Pulmonary artery endothelial cell (primary cell): ENCODE measurements at places on chromosomes 11 and 22.

GRCh38 chr11:32610797-32611352 is 27.2 kb downstream of the EIF3M start:
- DNase-seq = no peak

- DNase-seq = no peak
These were observed 22.0 kb upstream of the MYRF start for GRCh38 chr11:61730240-61730994.

GRCh38 chr11:132072858-132073211 is 702.4 kb downstream of the NTM start:
- no peak for DNase-seq

GRCh38 chr11:47348859-47349258 is 3.6 kb downstream of the MYBPC3 start:
- no peak for DNase-seq

- no peak for DNase-seq
These were observed 136.8 kb downstream of the FDX1 start for GRCh38 chr11:110566577-110566976.

- DNase-seq = no peak
These were observed 4.2 kb downstream of the GRAMD1B start for GRCh38 chr11:123434262-123434661.

- no peak for DNase-seq
These were observed 19.7 kb downstream of the MICALL1 start for GRCh38 chr22:37925767-37926166.

DNA sequence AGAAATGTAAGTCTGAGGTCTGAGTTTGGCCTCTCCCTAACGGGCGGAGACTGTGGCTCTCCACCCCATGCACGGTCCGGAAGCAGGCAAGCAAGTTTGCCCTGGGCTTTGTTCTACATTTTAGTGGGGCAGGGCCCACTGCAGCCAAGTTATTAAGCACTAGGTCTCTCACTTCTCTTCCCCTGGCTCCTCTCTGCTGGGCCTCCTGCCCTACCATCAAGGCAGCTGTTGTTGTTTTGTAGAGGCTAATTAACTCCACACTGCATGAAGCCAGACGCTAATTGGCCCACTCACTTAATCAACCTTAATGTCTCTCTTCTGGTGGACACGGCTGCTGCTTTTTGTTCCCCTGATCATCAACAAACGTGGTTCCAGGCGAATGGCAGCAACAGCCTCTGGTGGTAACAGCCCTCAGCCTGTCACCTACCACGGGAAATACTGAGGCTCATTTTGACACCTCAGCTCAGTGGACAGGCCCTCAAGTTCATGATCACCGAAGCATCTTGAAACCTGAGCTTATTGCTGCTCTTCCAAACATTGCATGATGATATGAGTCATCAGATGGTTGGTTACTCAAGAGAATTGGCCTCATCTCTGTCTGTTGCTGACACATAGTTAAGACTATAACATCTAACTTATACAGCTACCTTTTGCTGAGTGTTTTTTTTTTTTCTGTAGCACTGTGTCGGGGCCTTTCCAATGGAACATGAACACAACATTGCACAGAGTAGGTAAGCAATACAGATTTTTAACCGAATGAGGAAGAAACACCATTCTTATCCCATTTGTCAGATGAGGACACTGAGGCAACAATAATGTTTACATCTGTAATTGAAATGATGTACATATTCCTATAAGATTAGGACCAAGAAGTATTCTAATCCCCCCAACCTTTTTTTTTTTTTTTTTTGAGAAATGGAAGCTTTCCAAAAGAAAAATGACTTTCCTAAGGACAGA is 20.8 kb upstream of the LMO2 start:
- no peak for DNase-seq

DNA sequence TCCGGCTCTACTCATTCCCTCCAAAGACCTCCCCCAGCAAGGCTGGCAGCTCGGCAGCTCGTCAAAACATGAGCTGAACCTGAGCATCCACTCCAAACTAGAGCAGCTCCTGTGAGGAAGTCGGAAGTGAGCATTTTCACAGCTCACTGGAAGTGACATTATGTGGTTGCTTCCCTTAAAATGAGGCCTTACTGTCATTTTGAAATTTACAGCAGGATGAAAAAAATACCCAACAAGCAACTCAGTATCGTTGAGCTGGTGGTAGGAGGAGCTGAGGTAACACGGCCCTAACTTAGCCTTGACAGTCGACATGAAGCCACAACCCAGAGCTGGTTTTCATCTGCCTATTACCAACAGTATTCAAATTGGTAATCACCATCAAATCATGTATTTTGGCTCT is 38.0 kb upstream of the ARFGAP3 start:
- DNase-seq = no peak

GRCh38 chr11:105884436-105884835 is 137.6 kb downstream of the MSANTD4 start:
- DNase-seq = no peak

- no peak for DNase-seq
These were observed 7.6 kb upstream of the C11orf96 start for GRCh38 chr11:43934601-43935423.

GRCh38 chr11:64856382-64857227 is 12.2 kb upstream of the CDC42BPG start:
- peak; percentile 60 for DNase-seq

- no peak for DNase-seq
These were observed 28.1 kb downstream of the OR2AT4 start for GRCh38 chr11:75068559-75068958.

GRCh38 chr11:73187854-73188253 is 30.2 kb upstream of the P2RY2 start:
- no peak for DNase-seq

- DNase-seq = no peak
These were observed 47.1 kb downstream of the BMAL1 start for GRCh38 chr11:13324709-13325108.

GRCh38 chr22:41382610-41383009 is 868 bp downstream of the TEF start:
- DNase-seq = no peak

- no peak for DNase-seq
These were observed 3.2 kb upstream of the CACNA1I start for GRCh38 chr22:39567135-39567946.

GRCh38 chr11:5476186-5476819 is 12.2 kb upstream of the OR52D1 start:
- DNase-seq = peak; percentile 4

- no peak for DNase-seq
These were observed 28.2 kb downstream of the MS4A10 start for GRCh38 chr11:60813324-60813723.

DNA sequence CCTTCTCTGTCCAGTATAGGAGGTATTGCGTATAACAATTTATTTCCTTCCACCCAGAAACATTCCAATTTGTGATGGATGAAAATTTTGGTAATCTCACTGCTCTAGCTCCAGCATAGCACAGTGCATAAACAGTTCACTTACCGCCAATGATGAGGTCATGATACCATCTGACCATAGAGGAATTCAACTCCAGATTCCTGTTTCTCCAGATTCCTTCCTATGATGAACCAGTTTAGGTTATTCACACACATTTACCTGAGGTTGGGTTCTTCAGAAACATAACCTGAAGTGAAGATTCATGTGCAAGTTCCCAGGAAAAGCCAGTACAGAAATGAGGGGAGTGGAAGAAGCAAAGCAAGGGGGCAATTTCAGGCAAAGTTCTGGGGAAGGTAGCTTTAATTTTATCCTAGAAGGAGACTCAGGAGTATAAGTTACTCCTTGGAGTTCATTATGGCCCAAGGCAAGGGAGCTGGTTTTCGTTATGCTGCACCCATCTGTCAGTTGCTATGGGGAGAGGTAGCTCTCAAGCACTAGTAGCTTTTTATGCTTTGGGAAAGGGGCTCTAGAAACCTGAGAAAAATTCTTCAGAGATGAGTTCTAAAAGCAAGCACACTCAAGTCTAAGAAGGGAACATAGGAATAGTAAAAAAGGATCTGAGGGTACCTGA is 121.6 kb downstream of the CASP12 start:
- no peak for DNase-seq

GRCh38 chr11:83006877-83007330 is 64.8 kb downstream of the RAB30 start:
- no peak for DNase-seq

GRCh38 chr11:73389134-73389525 is 12.9 kb downstream of the RELT start:
- no peak for DNase-seq

GRCh38 chr11:57069942-57070341 is 81.2 kb downstream of the OR5AK2 start:
- no peak for DNase-seq

DNA sequence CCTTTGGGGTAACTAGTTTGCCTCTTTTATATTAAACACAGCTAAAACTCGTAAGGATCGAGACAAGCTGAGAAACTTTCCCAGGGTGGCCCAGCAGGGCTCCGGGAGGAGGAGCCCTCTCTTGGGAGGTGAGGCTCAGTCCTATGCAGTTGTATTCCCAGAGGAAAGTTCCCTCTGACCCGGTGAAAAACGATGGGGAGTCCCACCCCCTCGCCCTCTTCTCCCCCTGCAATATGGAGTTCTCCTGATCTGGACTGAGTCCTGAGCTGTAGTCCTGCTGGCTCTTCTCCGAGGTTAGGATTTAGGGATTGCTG is 1.3 kb downstream of the NTM start:
- no peak for DNase-seq

DNA sequence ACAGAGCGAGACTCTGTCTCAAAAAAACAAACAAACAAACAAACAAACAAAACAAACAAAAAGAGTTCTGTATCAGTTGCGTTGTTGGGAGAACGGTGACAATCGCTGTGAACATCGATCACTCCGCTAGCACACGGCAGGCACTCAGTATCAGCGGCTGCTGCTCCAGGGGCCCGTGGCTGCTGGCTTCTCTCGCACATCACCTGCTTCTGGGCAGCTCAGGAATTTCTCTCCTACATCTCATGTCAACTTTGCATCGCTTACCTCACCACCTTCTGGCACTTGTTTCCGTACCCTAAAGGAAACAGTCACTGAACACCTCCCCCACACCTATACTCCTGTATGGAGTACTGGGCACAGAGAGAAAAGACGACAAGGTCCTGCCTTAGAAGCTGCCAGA is 70.3 kb upstream of the WNT7B start:
- no peak for DNase-seq

DNA sequence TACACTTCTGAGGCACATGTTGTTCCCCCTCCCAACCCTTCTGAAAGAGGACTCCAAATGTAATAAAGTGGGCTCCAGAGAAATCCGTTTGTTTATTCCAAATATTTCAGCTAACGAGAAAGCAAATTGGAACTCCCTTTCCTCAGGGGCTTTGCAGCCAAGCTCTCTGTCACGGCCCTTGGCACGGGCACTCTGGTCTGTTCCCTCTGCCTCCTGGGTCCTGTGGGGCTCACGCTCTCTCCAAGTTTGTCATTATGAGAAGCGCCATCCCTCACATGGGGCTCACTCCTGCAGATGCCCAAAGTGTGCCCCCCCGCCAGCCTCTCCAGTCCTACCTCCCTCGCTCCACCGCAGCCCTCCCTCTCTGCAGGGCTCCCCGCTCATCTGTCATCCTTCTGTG is 125.4 kb upstream of the POU2AF2 start:
- no peak for DNase-seq

GRCh38 chr11:69342588-69343330 is 48.8 kb downstream of the MYEOV start:
- no peak for DNase-seq
